ENCODE measurements at places on chromosomes 16 and 17. TPM values are rescaled to one million over a fixed set of nuclear protein-coding genes. Genes with fewer than 3 reads are reported as not detected.

DNA sequence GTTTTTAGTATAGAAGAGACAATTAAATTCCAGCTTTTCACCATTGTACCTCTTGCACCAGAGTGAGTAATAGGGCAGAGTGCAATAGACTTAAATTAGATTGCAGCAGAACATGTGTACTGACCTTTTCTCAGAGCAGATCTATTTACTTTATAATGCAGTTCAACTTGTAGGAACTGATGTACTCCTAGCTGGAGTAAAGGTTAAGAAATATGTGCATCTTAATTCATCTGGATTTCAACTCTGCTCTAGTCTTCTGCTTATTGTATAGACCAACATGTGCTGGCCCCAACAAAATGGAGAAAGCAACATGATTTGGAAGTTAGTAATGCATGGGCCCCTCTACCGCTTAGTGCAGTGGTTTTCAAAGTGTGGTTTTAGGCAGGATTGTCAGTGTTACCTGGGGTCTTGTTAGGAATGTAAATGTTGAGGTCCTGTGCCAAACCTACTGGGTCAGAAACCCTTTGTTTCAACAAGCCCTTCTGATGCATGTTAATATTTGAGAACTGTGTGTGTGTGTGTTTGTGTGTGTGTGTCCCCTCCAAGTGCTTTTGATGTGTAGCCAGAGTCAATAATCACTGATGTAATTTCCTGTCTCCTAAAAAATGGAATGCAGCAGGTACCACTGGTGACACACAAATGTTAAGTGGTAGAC, 138.6 kb downstream of the TOX3 start:
- DNase-seq, result no peak

The NRN1L gene
- 0.76 TPM for total RNA-seq

- DNase-seq, result no peak
Observed at GRCh38 chr17:12164085-12164484, 143.4 kb downstream of the MAP2K4 start.

GRCh38 chr16:48628359-48628985, 18.5 kb upstream of the N4BP1 start:
- DNase-seq, result no peak

GRCh38 chr17:82881324-82881823, 41.6 kb upstream of the ZNF750 start:
- DNase-seq, result no peak

DNA sequence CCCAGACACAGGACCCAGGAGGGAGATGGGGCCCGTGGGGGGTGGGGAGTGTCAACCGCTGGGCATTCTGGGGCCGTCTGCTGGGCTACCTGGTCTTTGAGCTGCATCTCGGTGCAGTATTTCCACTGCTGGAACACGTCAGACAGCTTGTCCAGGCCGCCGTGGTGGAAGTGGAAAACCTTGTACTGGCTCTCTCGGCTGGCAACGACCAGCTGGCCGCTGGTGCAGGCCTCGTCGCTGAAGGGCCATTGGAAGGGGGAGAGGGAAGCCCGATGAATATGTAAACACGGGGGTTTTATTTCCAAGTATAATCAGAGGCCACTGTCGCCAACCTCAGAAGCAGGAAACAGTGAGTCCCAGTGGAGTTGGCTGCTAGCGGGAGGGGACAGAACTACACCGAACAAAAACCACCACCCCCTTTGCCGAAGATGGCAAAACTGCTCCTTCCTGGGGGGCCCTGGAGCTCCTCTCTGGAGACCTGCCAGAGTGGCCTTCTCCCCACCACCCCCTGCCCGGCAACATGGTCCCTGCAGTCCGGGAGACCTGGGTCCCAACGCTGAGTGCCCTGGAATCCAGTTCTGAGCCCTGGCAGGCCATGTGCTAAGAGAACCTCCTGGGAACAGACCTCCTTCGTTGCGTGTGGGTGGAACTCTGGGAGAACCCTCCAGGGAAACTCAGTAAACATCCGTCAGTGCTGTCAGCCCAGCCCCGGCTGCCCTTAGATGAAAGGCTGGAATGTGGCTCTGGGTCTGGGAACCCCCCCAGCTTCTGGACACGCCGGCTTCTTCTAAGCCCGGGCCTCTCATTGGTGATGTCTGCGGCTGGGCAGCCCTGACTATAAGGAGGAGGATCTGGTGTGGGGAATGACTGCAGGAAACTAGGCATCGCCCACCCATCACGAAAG, 84.1 kb downstream of the TBC1D16 start:
- DNase-seq, result no peak

The NOL3 gene
- 22.9 TPM for total RNA-seq

All from activated T-helper 1 cell treated with anti-CD3 and anti-CD28 coated beads, Interleukin-12 subunit alpha, Interleukin-12 subunit beta, Interleukin-2, Interleukin-4 antibody, amounts not matched to agents 30 ng/mL and 10 ng/mL and 1 ng/mL, durations not matched to agents 14 hours and 24 hours and 36 hours (primary cell).